CD8-positive, alpha-beta memory T cell (primary cell): ENCODE measurements at places on chromosomes 2 and 18. TPM values are rescaled to one million over a fixed set of nuclear protein-coding genes. Genes with fewer than 3 reads are reported as not detected.

Gene CRACDL
- 1.2 TPM for polyA plus RNA-seq

Gene MEIS1
- not detected for polyA plus RNA-seq

Gene CACNB4
- polyA plus RNA-seq = not detected

Gene ATP6V1B1
- not detected for polyA plus RNA-seq

Gene DUSP19
- 0.76 TPM for polyA plus RNA-seq

Gene EMILIN1
- 0.85 TPM for polyA plus RNA-seq

Gene SP140L
- polyA plus RNA-seq = 30.1 TPM

Gene NCL
- polyA plus RNA-seq = 568 TPM

Gene ACVR1C
- 0.60 TPM for polyA plus RNA-seq

Gene LIMS3
- 1.5 TPM for polyA plus RNA-seq

Gene SPATA3
- polyA plus RNA-seq = not detected

Gene ASB18
- not detected for polyA plus RNA-seq

Gene NT5DC4
- polyA plus RNA-seq = not detected

Gene CPLX4
- not detected for polyA plus RNA-seq

Gene DYNAP
- polyA plus RNA-seq = not detected

Gene PLCD4
- 0.49 TPM for polyA plus RNA-seq

Gene C2orf72
- not detected for polyA plus RNA-seq

Gene CARF
- 3.1 TPM for polyA plus RNA-seq

Gene ADNP2
- polyA plus RNA-seq = 9.8 TPM

Gene TGOLN2
- polyA plus RNA-seq = 55.9 TPM

Gene EVX2
- not detected for polyA plus RNA-seq

Gene STPG4
- not detected for polyA plus RNA-seq

Gene NOSTRIN
- polyA plus RNA-seq = not detected

Gene NTSR2
- not detected for polyA plus RNA-seq
